Endothelial cell of umbilical vein (primary cell): ENCODE measurements at places on chromosomes 13 and 19. TPM values are rescaled to one million over a fixed set of nuclear protein-coding genes. Genes with fewer than 3 reads are reported as not detected.
A peak's percentile ranks its signal among the peaks of the same experiment; 100 is the strongest.

GRCh38 chr19:33129901-33130300, 2.0 kb upstream of the WDR88 start:
- no peak for DNase-seq

- DNase-seq, result peak; percentile 48
These were observed 56.2 kb upstream of the AKAP11 start for GRCh38 chr13:42215578-42216421.

- DNase-seq, result no peak
These were observed 906.3 kb downstream of the PCDH9 start for GRCh38 chr13:66323745-66324347.

- DNase-seq, result no peak
These were observed 139.3 kb downstream of the ENOX1 start for GRCh38 chr13:43647471-43647870.

Gene CCDC169
- polyA plus RNA-seq, result 0.78 and 1.2 TPM in 2 replicates

GRCh38 chr13:95197548-95197947, 103.7 kb downstream of the ABCC4 start:
- peak; percentile 10 for DNase-seq

- no peak for DNase-seq
These were observed 1456.2 kb upstream of the SLC10A2 start for GRCh38 chr13:104522235-104523072.

DNA sequence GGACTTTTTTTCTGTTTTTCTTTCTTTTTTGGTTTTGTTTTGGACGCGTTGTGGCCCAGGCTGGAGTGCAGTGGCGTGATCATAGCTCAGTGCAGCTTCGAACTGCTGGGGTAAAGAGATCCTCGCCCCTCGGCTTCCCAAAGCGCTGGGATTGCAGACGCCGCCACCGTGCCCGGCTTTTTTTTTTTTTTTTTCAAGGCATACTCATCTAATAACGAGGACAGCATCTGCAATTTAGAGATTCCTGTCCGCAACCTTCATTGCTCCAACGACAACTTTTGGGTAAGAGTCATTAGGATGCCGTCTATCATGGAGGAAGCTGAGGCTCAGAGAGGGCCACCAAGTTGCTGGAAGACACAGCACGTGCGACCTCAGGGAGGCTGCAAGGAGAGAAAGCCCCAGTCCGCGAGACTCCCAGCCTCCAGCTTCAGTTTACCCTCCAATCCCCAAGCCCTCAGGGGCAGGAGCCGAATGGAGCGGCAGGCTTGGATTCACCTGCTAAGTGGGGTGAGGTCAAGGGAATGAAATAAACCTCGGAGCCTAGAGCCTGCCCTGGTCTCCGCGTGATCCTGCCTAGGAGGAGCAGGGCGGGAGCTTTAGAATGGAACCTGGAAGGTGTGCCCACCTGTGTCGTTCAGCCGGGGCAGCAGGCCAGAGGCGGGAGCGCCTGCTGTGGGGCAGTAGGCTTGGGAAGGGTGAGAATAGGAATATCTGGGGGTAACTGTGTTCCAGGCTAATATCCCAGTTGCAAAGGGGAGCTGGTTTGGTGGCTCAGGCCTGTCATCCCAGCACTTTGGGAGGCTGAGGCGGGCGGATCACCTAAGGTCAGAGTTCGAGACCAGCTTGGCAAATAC, 676 bp upstream of the POLRMT start:
- no peak for DNase-seq

- DNase-seq, result no peak
These were observed 6.3 kb downstream of the CIB3 start for GRCh38 chr19:16167055-16167454.

Gene HPN
- polyA plus RNA-seq, result 0.05 and 0.10 TPM in 2 replicates

Gene ELSPBP1
- not detected in 2 replicates for polyA plus RNA-seq

Gene PSPN
- polyA plus RNA-seq, result 0.73 and 0.84 TPM in 2 replicates

Gene CGB5
- polyA plus RNA-seq, result not detected in 2 replicates

GRCh38 chr13:74253161-74253560, 119.0 kb upstream of the KLF12 start:
- DNase-seq, result no peak

DNA sequence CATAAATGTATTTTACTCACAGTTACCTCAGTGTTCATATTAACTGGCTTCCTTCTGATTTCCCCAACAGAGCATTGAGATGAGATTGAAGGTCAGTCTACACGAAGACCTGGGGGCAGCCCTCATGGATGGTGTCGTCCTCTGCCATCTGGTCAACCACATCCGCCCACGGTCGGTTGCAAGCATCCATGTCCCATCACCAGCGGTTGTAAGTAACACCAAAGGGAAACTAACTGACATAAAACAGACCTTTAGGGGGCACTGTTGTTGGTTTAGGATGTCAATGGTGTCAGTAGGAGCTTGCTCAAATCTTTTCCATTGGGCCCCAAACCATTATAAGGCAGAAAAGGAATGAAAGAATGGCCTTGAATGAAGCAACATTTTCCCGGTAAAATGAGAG, 68.2 kb downstream of the ESD start:
- DNase-seq, result no peak

Gene POU2F2
- polyA plus RNA-seq, result 3.7 and 4.1 TPM in 2 replicates

Gene GRWD1
- 26.3 and 26.8 TPM in 2 replicates for polyA plus RNA-seq

DNA sequence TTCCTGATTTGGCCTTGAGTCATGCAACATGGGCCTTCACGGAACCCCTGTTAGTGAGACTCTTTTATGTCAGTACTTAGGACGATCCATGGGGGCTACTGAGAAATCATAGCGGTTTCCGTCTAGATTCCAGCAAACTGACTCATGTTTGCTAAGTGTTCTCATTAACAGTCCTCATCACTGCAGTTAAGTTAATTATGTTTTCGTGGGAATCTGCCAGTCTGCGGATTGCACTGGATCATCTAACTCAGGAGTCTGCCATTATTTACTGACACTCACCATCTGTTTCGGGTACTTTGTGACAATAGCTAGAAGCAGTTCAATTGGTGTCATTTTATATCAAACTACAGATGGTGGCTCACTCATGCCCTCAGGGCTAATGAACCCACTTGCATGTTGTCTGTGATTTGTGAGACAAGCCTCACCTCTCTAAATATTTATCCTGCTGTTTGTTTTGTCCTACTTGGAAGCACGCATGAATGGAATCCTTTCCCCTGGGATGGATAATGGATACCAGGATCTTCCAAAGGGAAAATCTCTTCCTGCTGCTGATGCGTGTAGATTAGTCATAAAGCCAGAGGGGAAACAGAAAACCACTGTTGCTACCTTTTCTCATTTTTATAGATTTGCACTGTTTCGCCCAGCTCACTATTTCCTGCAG, 61.8 kb downstream of the RAB20 start:
- no peak for DNase-seq

Gene MYADM
- polyA plus RNA-seq, result 100 and 122 TPM in 2 replicates

DNA sequence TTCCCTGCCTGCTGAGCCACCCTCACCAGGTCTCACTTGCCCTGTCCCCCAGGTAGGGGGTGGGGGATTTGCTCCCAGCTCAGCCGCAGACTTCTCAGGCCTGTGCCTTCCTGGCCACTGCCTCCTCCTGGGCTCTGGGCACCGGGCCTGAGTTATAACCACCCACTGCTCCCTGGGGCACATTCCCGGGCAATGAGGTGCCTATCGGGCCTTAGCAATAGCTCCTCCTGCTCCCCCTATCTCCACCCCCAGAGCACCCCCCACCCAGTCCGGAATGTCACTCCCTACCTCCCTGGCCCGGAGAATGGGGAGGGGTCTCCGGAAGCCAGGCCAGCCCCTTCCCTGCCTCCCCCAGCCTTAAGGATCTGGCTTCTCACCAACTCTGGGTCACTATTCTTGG, at the start of gene KLK5:
KLK5 (minus strand) TSS at position 129 of the 400 bp plus-strand sequence. CDS start 381 bp downstream, outside the sequence.
- no peak for DNase-seq

DNA sequence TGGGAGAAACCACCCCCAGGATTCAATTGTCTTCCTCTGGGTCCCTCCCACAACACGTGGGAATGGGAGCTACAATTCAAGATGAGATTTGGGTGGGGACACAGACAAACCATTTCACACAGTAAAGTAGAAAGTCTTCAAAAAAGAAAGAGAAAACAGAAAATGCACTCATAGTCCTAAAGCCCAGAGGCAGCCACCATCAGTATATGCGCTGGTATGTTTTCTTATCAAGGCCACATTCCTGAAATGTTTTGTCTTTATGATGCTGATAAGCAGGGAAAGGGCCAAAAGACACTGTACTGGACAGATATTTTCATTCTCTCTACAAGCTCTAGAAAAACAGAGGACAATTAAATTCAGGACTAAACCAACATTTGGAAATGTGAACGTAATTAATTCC, 375.8 kb upstream of the TSHZ3 start:
- DNase-seq, result no peak

DNA sequence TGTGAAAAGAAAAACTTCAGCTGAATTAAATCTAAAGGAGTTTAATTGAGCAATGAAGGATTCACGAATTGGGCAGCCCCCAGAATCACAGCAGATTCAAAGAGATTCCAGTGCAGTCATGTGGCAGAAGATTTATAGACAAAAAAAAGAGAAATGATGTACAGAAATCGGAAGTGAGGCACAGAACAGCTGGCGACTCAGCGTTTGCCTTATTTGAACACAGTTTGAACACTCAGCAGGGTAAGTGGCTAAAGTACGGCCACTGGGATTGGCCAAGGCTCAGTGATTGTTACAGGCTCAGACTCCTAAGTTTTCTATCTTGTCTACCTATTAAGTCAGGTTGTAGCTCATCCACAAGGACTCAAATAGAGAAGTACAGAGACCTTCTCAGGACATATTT, 11.6 kb upstream of the CFAP97D2 start:
- no peak for DNase-seq

DNA sequence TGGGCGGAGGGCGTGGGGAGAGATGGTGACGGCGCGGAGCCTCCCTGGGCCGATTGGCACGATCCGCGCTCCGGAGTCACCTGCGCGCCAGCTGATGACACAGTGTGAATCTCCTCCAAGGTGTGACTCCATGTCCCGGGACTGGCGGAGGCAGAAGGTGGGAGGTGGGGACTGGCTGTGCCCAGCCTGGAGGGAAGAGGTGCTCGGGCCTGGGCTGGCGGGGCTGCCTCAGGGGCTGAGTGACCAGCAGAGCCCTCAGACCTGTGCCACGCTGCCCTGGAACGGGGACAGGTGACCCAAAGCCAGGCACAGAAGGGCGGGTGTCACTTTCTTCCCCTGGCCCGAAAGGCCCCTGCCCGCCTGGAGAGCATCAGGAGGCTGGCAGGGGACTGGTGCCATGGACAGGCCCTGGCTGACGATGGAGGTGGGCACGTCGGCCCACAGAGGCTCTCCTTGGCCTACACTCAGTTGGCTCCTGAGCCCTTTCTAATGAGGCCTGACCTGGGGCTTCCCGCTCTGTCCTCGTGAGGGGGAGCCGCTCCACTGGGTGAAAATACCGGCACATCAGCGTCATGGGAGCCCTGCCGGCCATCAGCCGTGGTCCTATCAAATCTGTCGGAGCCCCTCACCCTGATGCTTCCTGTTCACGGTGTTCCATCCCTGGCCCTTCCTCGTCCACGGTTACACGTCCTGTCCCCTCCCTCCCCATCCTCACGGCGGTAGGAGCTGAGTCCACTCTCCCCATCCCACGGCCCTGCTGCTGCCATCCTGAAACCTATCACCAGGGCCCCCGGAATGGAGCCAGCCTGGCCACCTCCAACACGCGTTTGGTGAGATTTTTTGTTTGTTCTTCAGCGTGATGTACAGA, 75.6 kb downstream of the SPACA7 start:
- DNase-seq, result no peak

DNA sequence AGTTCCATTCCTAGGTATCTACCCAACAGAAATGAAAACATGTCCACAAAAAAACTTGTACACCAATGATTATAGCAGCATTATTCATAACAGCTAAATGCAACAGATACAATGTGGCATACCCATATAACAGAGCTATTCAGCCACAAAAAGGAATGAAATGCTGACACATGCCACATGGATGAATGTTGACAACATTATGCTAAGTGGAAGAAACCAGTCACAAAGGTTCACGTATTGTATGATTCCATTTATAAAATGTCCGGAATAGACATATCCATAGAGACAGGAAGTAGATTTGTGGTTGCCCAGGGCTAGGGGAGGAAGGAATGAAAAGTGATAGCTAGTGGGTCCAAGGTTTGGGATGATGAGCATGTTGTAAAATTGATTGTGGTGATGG, 10.8 kb downstream of the CRYL1 start:
- DNase-seq, result no peak

- no peak for DNase-seq
These were observed 49.4 kb downstream of the RASA3 start for GRCh38 chr13:114082849-114083645.

GRCh38 chr13:93505104-93505952, 278.7 kb downstream of the GPC6 start:
- DNase-seq, result no peak

DNA sequence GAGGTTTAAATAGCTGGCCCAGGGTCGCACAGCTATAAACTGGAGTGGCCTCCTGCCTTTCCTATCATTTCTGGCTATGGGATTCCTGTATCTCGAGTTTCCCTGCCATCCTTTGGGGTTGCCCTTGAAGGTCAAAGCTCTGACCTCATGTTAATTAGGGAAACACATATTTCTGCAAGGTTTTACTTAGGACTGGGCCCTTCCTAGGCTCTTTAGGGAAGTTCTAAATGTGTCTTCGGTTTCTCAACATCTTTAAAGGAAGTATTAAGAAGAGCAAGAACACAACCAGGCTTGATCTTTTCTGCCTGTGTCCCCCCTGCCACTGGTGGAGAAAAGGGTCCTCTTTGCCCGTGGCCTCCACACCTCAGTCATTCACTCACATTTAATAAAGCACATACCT, 10.8 kb downstream of the LCP1 start:
- no peak for DNase-seq

GRCh38 chr13:104773775-104774174, 1707.6 kb upstream of the SLC10A2 start:
- DNase-seq, result peak; percentile 54

Gene LRRC8E
- 1.1 and 1.3 TPM in 2 replicates for polyA plus RNA-seq

Gene KLK1
- polyA plus RNA-seq, result 0.08 TPM in 1 of 2 replicates, not detected in the other

DNA sequence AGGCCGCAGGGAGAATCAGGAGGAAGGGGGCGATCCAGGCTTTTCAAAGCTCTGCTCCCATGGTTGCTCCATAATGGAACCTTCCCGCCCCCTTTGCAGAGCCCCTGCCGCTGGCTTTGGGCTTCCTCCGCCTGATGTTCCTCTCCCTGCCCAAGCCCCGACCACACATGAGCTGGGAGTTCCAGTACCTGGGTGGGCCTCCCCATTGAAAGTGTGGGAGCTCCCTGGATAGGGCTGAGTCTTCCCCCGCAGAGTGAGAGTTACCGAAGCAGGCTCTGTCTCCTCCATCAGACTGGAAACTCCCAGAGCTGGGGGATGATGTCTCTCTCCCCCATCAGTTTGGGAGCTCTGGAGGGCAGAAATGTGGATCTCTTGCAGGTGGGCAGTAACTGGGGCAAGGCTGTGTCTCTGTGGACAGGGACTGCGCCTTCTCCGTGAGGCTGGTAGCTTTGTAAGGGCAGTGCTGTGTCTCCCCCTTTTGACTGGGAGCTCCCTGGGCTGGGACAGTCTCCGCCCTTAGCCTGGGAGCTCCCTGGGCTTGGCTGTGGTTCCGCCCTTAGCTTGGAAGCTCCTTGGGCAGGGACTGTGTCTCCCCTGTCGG, 722 bp downstream of the DCAF15 start:
- DNase-seq, result peak; percentile 15

Gene C13orf42
- not detected in 2 replicates for polyA plus RNA-seq

GRCh38 chr19:46081928-46082727, 41.3 kb upstream of the IGFL4 start:
- peak; percentile 60 for DNase-seq

GRCh38 chr13:91318886-91319285, 28.6 kb upstream of the MIR17HG start:
- no peak for DNase-seq

Gene ZNF681
- 0.07 and 0.08 TPM in 2 replicates for polyA plus RNA-seq

Gene PRR19
- 1.4 and 1.9 TPM in 2 replicates for polyA plus RNA-seq
